ENCODE measurements at places on chromosomes 4 and X. TPM values are rescaled to one million over a fixed set of nuclear protein-coding genes. Genes with fewer than 3 reads are reported as not detected.

GRCh38 chr4:136599890-136600289, 932.4 kb downstream of the PCDH18 start:
- DNase-seq, result no peak
- no peak overlapping the region for H3K27ac ChIP-seq
- H3K36me3 ChIP-seq, result no peaks in the 10 kb centered on the region
- no peak overlapping the region for H3K4me3 ChIP-seq

DNA sequence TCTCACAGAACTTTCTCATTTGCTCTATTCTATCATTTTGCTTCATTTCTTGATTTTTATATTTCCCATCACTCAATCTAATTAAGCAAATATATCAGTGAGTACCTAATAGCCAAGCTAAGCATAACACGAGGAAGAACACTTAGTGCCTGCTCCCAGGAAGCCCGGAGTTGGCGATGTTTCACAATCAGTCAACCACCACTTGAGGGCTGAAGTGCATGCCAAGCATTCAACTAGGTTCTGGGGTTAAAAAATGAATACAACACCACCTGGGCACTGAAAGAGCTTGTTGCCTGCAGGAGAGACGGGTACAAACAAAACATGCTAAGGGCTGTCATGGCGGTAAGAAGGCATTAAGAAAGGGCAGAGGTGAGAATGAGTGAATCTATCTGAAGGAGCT, 47.5 kb downstream of the UCHL1 start:
- no peaks in the 10 kb centered on the region for H3K36me3 ChIP-seq
- no peak for DNase-seq
- peaks cover 13% of the 10 kb centered on the region for H3K4me1 ChIP-seq
- no peaks in the 10 kb centered on the region for H3K27me3 ChIP-seq

PAGE2B gene
- not detected for total RNA-seq

- H3K4me3 ChIP-seq, result no peak overlapping the region
- no peaks in the 10 kb centered on the region for H3K4me1 ChIP-seq
- no peaks in the 10 kb centered on the region for H3K27me3 ChIP-seq
- DNase-seq, result no peak
- no peak overlapping the region for H3K27ac ChIP-seq
Observed at GRCh38 chr4:92215476-92215875, 88.3 kb upstream of the GRID2 start.

IL3RA gene
- 0.78 TPM for total RNA-seq

DNA sequence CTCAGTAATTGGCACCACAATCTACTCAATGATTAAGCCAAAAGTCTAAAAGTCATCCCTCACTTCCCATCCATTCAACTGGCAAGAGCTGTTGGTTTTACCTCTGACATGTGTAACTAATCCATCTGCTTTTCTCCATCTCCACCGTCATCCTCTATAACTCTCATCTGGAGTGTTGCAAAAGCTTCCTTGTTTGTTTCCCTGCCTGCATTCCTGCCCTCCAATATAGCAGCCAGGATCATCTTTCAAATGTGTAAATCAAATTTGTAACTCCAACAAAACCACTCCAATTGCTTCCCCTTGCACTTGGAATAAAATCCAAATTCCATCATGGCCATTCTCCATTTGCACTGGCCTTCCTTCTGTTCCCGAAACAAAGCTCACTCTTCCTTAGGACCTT, 4.3 kb upstream of the PLAC8 start:
- H3K27ac ChIP-seq, result no peak overlapping the region
- no peaks in the 10 kb centered on the region for H3K36me3 ChIP-seq
- no peaks in the 10 kb centered on the region for H3K27me3 ChIP-seq
- DNase-seq, result no peak

RHOXF1 gene
- total RNA-seq, result not detected

- H3K4me3 ChIP-seq, result no peak overlapping the region
- H3K36me3 ChIP-seq, result no peaks in the 10 kb centered on the region
- no peak for DNase-seq
- no peaks in the 10 kb centered on the region for H3K4me1 ChIP-seq
- no peak overlapping the region for H3K27ac ChIP-seq
Observed at GRCh38 chr4:46793036-46793435, 116.0 kb downstream of the COX7B2 start.

IL2 gene
- not detected for total RNA-seq

CYBB gene
- total RNA-seq, result 3.6 TPM

DMD gene
- 28.5 TPM for total RNA-seq

GRCh38 chrX:68748030-68748429, 80.8 kb upstream of the EFNB1 start:
- no peaks in the 10 kb centered on the region for H3K36me3 ChIP-seq
- no peaks in the 10 kb centered on the region for H3K4me1 ChIP-seq
- no peaks in the 10 kb centered on the region for H3K27me3 ChIP-seq
- H3K4me3 ChIP-seq, result no peak overlapping the region
- H3K27ac ChIP-seq, result no peak overlapping the region

GRCh38 chr4:58711039-58711438, 1600.9 kb upstream of the IGFBP7 start:
- H3K4me3 ChIP-seq, result no peak overlapping the region
- no peaks in the 10 kb centered on the region for H3K27me3 ChIP-seq
- no peak for DNase-seq
- H3K27ac ChIP-seq, result no peak overlapping the region
- H3K4me1 ChIP-seq, result no peaks in the 10 kb centered on the region

ARHGAP24 gene
- 113 TPM for total RNA-seq

GRCh38 chrX:87236830-87237440, 280.7 kb upstream of the KLHL4 start:
- no peak overlapping the region for H3K27ac ChIP-seq
- DNase-seq, result no peak
- H3K27me3 ChIP-seq, result no peaks in the 10 kb centered on the region
- no peak overlapping the region for H3K4me3 ChIP-seq
- H3K4me1 ChIP-seq, result no peaks in the 10 kb centered on the region

GRCh38 chr4:81541161-81541945, 69.6 kb upstream of the RASGEF1B start:
- H3K27ac ChIP-seq, result no peak overlapping the region
- no peak for DNase-seq
- no peak overlapping the region for H3K4me3 ChIP-seq

TMEM156 gene
- not detected for total RNA-seq

SSX1 gene
- not detected for total RNA-seq

GRCh38 chr4:174658246-174658645, 136.0 kb upstream of the HPGD start:
- H3K4me1 ChIP-seq, result no peaks in the 10 kb centered on the region
- no peak for DNase-seq
- no peak overlapping the region for H3K4me3 ChIP-seq

RTL3 gene
- total RNA-seq, result not detected

SLC34A2 gene
- 7.3 TPM for total RNA-seq

- no peak for DNase-seq
- no peaks in the 10 kb centered on the region for H3K36me3 ChIP-seq
- no peak overlapping the region for H3K27ac ChIP-seq
- no peaks in the 10 kb centered on the region for H3K27me3 ChIP-seq
- H3K4me3 ChIP-seq, result no peak overlapping the region
Observed at GRCh38 chr4:182391111-182391684, 148.0 kb downstream of the TENM3 start.

DNA sequence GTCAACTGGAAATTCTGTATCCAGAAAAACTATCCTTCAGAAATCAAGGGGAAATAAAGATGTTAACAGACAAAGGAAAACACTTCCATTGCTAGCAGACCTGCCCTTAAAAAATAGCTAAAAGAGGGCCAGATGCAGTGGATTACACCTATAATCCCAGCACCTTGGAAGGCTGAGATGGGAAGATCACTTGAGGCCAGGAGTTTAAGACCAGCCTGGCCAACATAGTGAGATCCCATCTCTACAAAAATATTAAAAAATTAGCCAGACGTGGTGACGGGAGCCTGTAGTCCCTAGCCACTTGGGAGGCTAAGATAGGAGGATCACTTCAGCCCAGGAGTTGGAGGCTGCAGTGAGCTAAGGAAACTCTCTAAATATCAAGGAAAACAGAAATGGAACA, 67.4 kb downstream of the CNOT6L start:
- H3K4me1 ChIP-seq, result no peaks in the 10 kb centered on the region
- H3K27ac ChIP-seq, result no peak overlapping the region
- no peak overlapping the region for H3K4me3 ChIP-seq

DNA sequence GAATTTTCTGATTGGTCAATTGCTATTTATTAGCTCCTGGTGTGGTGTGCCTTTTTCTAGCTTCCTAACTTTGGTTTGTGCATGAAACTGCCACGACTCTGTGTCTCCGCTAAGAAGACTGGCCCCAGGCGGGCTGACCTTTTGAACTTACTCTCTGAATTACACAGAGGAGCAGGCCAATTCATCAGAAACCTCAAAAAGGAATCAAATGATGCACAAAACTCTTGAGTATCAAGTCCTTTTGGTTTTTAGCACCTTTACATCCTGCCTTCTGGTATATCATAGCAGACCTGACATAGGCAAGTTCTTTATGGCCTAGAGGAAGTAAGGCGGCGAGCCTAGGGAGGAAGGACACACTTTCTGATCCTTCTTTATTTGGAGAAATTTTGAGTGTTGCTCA, 17.6 kb downstream of the TKTL1 start:
- no peak for DNase-seq
- no peaks in the 10 kb centered on the region for H3K27me3 ChIP-seq
- H3K4me3 ChIP-seq, result no peak overlapping the region
- H3K36me3 ChIP-seq, result no peaks in the 10 kb centered on the region
- H3K4me1 ChIP-seq, result no peaks in the 10 kb centered on the region

GRCh38 chr4:59570860-59571476, 1629.2 kb upstream of the ADGRL3 start:
- no peaks in the 10 kb centered on the region for H3K36me3 ChIP-seq
- no peak for DNase-seq
- no peak overlapping the region for H3K4me3 ChIP-seq
- no peaks in the 10 kb centered on the region for H3K4me1 ChIP-seq

GRCh38 chr4:8135666-8136065, 22.9 kb downstream of the ABLIM2 start:
- H3K36me3 ChIP-seq, result no peaks in the 10 kb centered on the region
- H3K4me3 ChIP-seq, result no peak overlapping the region
- no peak overlapping the region for H3K27ac ChIP-seq
- H3K4me1 ChIP-seq, result no peaks in the 10 kb centered on the region
- no peak for DNase-seq

DNA sequence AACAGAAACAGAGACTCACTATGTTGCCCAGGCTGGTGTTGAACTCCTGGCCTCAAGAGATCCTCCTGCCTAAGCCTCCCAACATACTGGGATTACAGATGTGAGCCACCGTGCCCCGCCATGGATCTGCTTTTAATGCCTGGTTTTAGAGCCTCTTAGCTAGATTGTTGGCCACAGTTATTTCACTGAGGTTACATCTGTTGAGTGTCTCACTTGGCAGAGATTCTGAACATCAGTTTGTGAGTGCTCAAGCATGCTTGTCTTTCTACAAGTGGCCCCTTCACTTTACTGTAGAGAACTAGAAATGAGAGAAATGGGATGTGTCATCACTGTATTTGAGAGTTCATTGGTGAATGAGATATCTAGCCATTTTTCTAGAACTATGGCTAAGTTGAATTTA, 218.5 kb downstream of the APBB2 start:
- H3K4me3 ChIP-seq, result no peak overlapping the region
- H3K4me1 ChIP-seq, result no peaks in the 10 kb centered on the region
- DNase-seq, result no peak
- no peaks in the 10 kb centered on the region for H3K27me3 ChIP-seq
- H3K36me3 ChIP-seq, result no peaks in the 10 kb centered on the region

MAGEB17 gene
- total RNA-seq, result 7.3 TPM

All from body of pancreas (tissue), 4 donors.